Amniotic epithelial cell (primary cell): ENCODE measurements at places on chromosomes 5 and 9.

GRCh38 chr9:69573651-69574050, 98.5 kb downstream of the APBA1 start:
- peak; percentile 19 for DNase-seq

DNA sequence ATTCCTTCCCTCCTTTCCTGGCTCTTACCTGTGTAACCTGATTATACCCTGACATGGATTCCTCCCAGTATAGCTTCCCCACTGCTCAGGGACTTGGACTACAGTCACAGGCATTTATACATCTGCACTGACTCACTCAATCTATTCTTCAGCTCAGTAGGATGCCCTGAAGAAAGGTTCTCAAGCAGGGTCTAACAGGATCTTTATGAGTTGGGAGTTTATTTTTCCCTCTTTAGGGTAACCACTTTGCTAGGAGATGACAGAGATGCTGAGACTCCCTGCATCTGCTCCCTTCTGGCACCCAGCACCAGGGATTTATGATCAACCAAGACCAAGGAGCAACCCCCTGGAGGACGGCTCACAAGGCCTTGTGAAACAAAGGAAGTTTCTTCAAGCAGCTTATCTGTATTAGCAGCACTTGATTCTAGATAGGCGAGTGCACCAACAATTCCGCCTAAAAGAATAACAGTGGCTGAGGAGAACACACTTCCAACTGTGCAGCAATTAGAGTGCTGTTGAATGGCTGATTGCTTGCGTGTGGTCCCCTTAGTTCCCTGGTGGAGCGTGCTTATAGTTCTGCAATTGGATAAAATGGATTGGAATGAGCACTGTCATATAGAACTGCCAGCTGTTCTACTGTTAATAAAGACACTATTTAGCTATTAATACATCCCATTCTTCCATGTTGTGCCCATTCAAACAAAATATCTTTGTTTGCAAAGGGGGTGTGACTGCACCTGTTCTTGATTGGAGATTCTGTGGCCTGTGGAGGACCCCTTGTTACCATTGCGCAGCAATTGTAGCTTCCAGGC, 482.6 kb downstream of the ZNF608 start:
- DNase-seq: peak; percentile 16

- peak; percentile 97 for DNase-seq
Measured at GRCh38 chr5:37308793-37309192, 59.6 kb upstream of the CPLANE1 start.

DNA sequence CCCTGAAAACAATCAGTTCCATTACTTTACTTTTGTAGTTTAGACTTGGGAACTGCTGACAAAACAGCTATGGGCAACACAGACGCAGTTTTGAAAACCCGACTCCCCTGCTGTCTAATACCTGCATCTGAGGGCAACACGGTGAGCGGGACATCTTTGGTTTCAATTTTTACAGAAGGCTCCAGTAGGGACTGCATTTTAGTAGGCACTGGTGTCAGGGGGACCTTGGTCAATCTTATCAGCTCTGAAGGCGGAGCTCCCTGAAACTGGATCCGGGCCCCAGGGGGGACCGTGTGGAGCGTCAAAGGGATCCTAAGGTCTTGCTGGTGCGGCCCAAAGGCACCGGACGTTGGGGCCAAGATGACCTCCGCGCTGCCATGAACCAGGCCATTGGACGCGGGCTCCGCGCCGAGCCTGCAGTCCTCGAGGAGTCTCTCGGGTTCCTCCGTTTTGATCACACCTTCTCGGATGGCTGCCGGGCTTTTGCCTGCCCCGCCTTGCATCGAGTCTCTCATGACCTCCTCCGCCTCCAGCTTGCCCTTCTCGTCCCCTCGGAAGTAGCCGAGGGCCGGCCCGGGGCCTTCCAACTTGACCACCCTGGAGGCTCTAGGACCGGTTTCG, 1.1 kb downstream of the SOX30 start:
- no peak for DNase-seq

DNA sequence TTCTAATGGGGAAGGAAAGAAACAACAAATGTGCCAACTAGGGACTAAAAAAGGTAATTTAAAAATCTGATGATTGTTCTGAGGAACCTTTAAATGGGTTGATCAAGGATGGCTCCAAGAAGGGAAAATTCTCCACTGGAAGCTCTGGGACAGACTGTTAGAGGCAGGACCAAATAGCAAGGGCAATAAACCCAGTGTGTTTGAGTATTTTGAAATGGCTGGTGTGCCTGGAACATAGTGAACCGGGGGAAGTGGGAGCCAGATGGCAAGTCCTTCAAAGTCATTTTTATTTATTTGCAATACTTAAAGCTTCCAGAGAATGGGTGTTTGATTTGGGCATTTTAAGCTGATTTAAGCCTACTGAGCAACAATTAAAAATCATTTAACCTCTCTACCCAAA, 587.7 kb upstream of the MEF2C start:
- no peak for DNase-seq

- no peak for DNase-seq
Measured at GRCh38 chr5:140443-140829, 48.5 kb downstream of the PLEKHG4B start.

- no peak for DNase-seq
Measured at GRCh38 chr9:95725045-95725444, 150.4 kb upstream of the ERCC6L2 start.

- no peak for DNase-seq
Measured at GRCh38 chr5:71971862-71972261, 135.4 kb upstream of the MAP1B start.
